ENCODE measurements at places on chromosomes 7 and 10. TPM values are rescaled to one million over a fixed set of nuclear protein-coding genes. Genes with fewer than 3 reads are reported as not detected.

DNA sequence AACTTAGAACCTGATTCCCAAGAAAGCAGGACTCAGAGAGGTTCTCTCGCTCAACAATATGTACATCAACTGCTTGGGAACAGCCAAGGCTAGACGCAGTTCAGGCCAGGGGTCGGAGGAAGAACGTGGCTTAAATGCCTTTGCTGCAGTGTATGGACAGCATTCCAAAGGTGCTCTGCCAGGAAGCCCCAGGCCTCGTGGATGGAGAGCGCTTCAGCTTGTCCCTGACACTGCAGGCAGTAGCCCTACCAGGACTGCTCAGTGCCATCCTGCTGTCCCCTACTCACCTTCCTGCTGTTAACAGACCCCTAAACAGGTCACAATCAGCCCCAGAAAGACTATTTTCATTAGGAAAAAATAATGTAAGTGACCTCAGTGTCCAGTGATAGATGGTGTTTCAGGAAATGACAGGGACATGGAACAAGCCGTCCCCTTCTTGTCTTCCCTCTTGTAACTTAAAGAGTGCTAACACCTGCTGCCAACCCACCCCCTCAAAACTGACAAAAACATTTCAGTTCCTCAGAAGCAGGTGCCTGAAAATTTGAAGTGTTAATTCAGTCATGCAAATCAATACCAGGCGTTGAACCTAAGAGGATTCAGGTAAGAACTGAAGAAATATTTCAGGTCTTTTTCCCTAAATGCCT is 16.5 kb downstream of the CREB3L2 start:
- no peak for DNase-seq

TCAF2 gene
- total RNA-seq: 0.06 TPM

DNA sequence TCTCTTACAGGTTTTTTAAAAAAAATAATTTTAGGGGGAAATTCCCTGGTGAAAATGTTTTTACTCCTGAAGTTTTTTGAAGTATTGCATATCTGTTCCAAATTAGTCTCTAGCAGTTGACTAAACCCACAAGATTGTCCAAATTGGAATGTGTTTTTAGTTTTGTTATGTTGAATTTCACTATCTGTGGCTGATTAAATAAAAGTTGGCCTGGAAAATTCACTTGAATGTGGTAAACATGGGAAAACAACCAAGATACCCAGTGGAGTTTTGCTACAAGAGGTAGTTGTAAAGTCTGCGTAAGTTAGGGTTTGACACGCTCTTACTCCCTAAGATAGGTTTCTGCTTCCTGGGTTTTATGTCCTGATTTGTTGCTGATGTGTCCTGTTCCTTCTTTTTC is 3.3 kb downstream of the TSGA13 start:
- DNase-seq: no peak

DNA sequence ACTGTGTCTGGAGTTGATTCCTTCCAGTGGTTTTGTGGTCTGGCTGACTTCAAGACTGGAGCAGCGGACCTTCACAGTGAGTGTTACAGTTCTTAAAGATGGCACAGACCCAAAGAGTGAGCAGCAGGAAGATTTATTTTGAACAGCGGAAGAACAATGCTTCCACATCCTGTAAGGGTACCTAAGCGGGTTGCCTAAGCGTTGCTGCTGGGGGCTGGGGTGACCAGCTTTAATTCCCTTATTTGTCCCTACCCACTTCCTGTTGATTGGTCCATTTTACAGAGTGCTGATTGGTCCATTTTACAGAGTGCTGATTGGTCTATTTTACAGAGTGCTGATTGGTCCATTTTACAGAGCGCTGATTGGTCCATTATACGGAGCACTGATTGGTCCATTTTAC is 13.2 kb downstream of the AKR1B15 start:
- no peak for DNase-seq

GRCh38 chr7:30256349-30256858 is 28.0 kb upstream of the ZNRF2 start:
- DNase-seq: no peak

KIAA1549 gene
- total RNA-seq: 1.3 TPM

GRCh38 chr10:113530476-113530875 is 22.4 kb upstream of the HABP2 start:
- no peak for DNase-seq

DNA sequence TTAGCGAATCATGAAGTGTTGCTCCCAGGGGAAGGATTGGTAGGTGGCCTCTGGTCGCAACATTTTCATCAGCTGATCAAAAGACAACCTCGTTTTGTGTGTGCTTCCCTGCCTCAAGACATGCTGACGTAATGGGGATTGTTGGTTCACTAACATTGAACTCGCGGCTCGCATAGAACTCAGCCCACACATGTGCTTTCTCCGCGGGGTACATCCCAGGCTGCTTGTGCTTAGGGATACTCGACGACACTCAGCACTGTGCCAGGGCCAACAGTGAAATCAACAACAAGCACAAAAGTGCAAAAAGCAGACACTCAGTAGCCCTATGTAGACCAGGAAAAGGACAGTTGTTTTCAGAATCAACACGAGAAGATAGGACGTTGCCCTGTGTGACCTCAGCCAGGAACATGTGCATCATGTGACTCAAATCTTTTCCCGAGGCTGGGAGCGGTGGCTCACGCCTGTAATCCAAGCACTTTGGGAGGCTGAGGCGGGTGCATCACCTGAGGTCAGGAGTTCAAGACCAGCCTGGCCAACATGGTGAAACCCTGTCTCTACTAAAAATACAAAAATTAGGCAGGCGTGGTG is 20.8 kb downstream of the WIPI2 start:
- no peak for DNase-seq

AGFG2 gene
- 47.0 TPM for total RNA-seq

SLC26A3 gene
- total RNA-seq: not detected

GFRA1 gene
- 0.37 TPM for total RNA-seq

GRCh38 chr10:98474628-98475027 is 27.9 kb upstream of the HPS1 start:
- DNase-seq: no peak

- DNase-seq: no peak
These were observed 156.1 kb downstream of the RELN start for GRCh38 chr7:103833401-103833800.

CDNF gene
- total RNA-seq: 0.49 TPM

DNA sequence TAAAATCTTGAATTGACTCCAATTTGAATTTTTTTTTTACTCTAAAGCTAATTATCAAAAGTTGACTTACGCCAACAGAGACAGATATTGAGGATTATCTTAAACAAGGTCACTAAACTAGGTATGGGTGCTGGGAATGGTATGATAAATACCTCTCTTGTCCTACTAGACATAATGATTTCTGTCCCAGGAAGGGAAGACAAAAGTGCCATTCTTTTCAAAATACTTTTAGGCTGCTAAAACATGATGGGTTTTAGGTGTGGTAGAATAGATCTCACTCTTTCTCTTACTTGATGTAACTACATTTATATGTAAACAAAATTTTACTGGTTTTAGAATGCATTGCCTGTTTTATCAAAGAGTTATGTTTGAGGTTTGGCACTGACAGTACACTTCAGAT is 15.1 kb downstream of the TMEM60 start:
- no peak for DNase-seq

GRCh38 chr10:114506871-114507385 is 102.6 kb upstream of the AFAP1L2 start:
- DNase-seq: no peak

DNA sequence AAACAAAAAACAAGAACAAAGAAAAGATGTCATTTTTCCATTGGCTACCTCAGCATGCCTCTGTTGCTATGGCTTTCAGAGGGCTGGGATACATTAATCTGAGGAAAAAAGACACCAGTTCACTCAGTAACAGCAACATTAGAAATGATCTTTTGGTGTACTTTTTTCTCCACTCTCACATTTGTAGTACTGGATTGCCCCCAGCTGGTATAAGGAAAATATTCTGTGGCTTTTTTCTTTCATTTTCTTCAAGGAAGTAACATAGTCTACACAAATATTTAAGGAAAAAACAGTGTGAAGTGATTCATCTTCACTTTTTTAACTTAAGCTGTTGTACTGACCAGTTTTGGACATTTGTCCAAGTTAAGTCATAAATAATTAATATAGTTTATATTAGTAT is 482.3 kb downstream of the SORCS1 start:
- no peak for DNase-seq

DNA sequence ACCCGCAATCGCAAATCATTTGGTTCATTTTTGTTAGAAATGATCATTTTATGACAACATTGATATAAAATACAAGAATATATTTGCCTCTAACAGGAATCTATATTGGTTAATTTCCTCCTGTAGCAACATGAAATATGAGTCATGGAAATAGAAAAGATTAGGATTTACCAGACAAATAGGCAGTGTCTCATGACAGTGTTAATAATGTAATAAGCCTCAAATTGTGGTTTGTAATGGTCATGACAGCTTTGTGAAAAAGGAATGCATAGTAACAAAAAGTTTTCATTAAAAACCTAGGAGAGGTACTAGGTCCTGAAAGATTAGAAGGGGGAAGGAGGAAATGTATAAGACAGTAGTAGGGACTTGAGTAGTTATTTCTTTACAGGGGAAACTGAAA is 7.9 kb upstream of the SLK start:
- no peak for DNase-seq

SPDYE16 gene
- not detected for total RNA-seq

NRP1 gene
- total RNA-seq: 4.0 TPM

NUTM2D gene
- 1.1 TPM for total RNA-seq

DNA sequence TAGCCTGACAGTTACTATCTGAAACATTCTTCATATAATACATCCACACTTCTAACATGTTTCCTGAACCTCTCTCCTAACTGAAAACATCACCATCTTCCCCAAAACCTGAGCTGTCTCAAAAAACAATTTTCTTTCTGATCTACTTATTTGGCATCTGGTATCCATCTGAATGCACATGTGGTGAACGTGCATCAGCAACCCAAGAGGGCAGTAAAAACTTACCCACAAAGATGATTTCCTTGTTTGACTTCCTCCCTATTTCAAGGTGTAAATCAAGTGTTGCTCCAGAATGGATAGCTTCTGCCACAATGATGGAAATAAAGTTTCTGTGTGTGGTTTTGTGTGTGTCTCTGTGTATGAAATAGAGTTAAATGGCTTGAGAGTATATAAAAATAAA is 500.4 kb downstream of the MAGI2 start:
- no peak for DNase-seq

DNA sequence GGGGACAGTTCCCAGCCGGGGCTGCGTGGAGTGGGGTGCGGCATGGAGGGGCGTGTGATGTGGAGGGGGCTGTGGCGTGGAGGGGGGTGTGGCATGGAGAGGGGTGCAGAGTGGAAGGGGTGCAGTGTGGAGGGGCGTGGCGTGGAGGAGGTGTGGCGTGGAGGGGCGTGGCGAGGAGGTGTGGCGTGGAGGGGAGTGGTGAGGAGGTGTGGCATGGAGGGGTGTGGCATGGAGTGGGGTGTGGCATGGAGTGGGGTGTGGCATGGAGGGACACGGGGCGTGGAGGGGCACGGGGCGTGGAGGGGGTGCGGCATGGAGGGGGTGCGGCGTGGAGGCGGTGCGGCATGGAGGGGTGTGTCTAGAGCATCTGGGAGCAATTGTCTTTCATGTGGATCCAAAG is 33.6 kb downstream of the NKX6-2 start:
- no peak for DNase-seq

GRCh38 chr7:117143580-117143979 is 179.3 kb downstream of the WNT2 start:
- no peak for DNase-seq

CTNNA3 gene
- total RNA-seq: not detected

GRCh38 chr10:47453141-47454007 is 30.5 kb downstream of the ANXA8 start:
- DNase-seq: no peak

KLF14 gene
- total RNA-seq: not detected

DNA sequence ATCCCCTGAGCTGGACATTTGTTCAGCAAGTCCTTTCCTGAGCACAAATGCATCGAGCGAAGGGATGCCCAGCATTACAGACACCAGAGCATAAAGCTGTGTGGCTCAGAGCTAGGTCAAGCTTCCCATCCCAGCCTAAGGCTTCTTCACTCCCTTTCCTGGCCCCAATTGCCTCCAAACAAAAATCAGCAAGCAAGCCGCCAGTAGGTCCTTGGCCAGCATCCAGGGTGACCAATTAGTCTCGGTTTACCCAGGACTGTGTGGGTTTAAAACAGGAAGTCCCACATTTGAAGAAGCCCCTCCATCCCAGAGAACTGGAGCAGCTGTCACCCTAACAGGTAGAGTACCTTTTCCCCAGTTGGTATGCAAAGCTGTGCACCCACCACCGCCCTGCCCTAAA is 51.2 kb downstream of the PRKAG2 start:
- DNase-seq: no peak

- no peak for DNase-seq
These were observed 101.4 kb downstream of the C10orf105 start for GRCh38 chr10:71618176-71618575.

Data from G401 (cell line).